Effector memory CD8-positive, alpha-beta T cell (primary cell): ENCODE measurements at places on chromosomes 3 and 15.

DNA sequence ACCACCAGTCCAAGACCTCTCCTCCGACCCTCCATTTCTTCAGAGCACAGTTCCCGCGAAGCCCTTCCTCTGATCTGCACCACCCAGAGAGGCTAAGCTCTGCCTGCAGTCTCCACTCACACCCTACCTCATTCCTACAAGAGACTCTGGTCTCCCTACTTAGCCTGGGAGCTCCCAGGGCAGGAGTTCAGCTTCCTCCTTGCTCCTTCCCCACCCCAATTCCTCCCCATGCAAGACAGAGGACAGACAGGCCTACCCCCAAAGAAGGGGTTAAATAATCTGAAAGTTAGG is 12.6 kb upstream of the VIPR1 start:
- H3K4me3 ChIP-seq: no peak overlapping the region
- no peaks in the 10 kb centered on the region for H3K36me3 ChIP-seq
- DNase-seq: no peak
- no peak overlapping the region for H3K27ac ChIP-seq

- no peak for DNase-seq
- no peak within 1 kb of the TSS for H3K27ac ChIP-seq
These were observed at the start of gene CGNL1 for GRCh38 chr15:57375827-57376695. Gene CGNL1 (plus strand): TSS chr15:57376505. CDS start chr15:57438000, 61,495 bp downstream.

DNA sequence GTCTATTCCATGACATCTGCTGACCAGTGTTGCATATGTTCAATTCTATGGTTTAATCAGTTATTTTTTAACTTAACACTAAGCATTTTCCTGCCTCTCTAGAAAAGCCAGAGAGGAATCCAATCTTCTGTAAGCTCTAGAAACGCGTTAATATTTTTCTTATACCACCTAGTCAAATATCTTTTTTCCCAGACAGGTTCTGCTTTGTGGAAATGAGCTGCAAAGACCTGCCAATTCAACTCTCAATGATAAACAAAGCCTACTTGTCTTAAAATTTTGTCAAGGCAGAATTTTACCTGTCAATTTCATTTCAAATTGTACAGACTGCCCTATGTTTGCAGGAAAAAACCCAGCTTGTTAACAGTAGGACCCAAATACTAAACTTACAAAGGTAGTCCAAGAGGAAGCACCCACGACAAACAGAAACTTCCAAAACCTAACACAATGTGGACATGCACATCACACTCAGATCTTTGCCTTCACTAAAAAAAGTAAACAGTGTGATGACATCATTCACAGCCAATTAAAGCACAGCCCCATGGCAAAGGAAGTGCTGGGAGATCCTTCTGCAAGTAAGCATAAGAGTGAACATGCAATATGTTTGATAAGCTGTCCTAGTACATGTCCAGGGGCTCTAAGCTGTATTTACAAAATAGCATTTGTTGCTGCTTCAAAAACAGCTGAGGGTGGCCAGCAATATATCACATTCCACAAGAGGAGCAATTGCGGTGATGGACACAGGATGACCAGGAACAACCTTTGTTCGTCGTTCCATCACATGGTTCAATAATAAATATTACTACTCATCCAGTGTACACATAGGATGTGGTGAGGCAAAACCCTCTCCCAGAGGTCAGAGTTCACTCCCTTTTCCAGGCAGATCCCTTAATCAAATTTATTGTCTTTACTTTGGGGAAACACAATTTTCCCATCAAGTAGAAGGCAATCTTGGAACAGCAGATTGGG is 139.4 kb upstream of the TSC22D2 start:
- no peaks in the 10 kb centered on the region for H3K4me1 ChIP-seq
- no peak overlapping the region for H3K4me3 ChIP-seq
- no peaks in the 10 kb centered on the region for H3K36me3 ChIP-seq
- H3K27me3 ChIP-seq: peaks cover 25% of the 10 kb centered on the region
- DNase-seq: no peak

DNA sequence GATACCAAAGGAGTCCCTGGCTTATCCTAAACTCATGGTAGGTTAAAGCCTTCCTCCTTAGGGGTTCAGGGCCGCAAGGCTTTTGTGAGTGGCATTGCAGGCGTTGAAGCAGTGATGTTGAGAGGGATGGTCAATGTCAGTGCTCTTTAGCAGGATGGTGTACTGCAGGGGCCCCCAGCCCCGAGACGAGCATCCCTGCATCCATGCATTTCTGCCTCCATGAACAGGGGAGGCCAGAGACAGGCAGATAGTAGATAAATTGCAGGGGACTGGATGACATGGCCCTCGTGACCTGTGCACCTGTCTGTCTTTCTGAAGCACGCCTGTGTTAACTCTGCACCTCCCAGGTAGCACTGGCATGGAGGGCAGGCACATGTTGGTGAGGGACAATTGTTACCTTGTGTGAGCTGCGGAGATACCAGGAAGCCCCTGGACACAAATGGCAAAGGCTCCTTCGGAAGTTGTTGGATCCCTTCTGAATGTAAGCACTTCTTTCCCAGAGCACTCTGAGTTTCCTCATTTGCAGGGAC is 133.5 kb downstream of the SNRPN start:
- H3K4me1 ChIP-seq: no peaks in the 10 kb centered on the region
- H3K36me3 ChIP-seq: peaks cover 6% of the 10 kb centered on the region
- DNase-seq: no peak
- no peak overlapping the region for H3K4me3 ChIP-seq
- no peak overlapping the region for H3K27ac ChIP-seq

- peaks cover 53% of the 10 kb centered on the region for H3K4me1 ChIP-seq
- no peak for DNase-seq
- peaks cover 34% of the 10 kb centered on the region for H3K36me3 ChIP-seq
- H3K27ac ChIP-seq: peak overlapping the region; percentile 19
- no peaks in the 10 kb centered on the region for H3K27me3 ChIP-seq
These were observed 457.8 kb downstream of the FOXP1 start for GRCh38 chr3:71125738-71126137.
